Fibroblast of mammary gland (primary cell): ENCODE measurements at places on chromosomes 3 and 15.

DNA sequence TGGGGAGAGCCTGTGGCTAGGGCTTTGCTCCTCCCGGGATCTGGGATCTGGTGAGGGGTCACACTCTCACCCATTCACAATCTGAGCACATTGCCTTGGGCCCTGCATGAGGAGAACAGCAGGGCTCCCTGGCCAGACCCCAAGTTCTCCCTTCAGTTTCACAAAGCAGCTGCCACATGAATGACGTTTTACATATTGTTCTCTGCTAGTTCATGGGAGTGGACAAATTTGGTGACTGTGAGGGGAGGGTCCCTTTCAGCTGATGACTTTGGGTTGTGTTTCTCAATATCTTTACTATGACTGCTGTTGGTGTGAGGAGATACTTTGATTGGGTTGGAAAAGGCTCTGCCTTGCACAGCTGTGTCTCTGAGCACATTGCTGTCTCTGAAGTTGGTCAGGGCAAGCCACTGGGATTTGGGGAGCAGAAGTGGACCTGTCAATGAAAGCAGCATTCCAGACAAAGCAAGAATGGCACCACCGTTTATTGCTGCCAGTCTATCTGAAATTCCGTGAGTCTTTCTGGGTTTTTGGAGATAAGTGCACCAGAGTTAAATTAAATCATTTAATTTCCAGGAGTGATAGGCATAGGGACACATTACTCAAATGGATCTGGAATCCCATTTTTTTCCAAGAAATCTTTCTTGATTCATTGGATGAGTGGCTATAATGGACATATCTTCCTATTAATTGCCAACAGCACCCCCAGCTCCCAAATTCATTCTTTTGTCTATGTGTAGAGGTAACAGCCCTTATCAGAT is 10.3 kb downstream of the TIMP4 start:
- peak; percentile 77 for DNase-seq

GRCh38 chr3:88301273-88301995 is 151.7 kb downstream of the C3orf38 start:
- no peak for DNase-seq

DNA sequence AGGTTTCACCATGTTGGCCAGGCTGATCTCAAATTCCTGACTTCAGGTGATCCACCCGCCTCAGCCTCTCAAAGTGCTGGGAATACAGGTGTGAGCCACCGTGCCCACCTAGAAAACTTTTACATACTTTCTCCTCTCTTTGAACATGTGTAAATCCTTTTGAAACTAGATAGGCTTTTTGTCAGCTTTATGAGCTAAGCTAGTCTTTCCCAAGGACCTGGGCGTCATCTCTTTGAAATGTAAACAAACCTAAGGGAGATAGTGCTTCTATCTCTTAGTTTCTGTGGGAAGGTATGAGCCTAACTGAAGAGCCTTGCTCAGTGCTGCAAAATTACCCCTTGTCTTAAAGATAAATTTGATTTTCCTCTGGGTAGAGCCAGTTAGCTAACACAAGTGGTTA is 4.8 kb downstream of the CX3CR1 start:
- DNase-seq = no peak

GRCh38 chr3:50242381-50242770 is 6.4 kb downstream of the GNAI2 start:
- no peak for DNase-seq

DNA sequence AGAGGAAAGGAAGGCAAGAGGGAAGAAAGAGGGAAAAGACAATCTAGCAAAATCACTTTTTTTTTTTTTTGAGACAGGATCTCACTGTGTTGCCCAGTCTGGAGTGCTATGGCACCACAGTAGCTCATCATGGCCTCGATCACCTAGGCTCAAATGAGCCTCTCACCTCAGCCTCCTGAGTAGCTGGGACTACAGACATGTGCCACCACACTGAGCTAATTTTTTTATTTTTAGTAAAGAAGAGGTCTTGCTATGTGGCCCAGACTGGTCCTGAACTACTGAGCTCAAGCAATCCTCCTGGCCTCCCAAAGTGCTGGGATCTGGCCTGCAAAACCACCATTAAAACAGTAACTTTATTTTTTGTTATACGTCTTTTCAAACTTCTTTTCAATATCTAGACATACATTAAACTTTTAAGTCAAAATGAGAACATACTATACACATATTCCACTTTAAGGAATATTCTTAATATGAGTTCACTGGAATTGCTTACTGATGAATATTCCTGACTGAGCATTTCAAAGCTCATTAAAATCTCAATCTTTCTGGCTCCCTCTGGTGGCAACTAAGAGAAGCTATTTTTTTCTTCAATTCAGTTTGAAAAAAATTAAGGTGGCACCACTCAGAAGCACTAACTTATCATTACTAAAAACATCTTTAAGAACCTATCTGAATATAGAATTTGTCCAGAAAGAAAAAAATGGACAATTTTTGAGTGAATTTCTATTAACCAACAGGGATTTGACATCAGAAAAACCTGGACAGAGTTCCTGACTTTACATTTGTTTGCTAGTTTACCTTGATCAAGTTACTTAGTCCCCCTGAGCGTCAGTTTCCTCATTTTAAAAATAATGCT is 40.9 kb downstream of the UACA start:
- DNase-seq = peak; percentile 71

GRCh38 chr15:67506775-67507747 is 13.9 kb upstream of the C15orf61 start:
- DNase-seq = peak; percentile 71

DNA sequence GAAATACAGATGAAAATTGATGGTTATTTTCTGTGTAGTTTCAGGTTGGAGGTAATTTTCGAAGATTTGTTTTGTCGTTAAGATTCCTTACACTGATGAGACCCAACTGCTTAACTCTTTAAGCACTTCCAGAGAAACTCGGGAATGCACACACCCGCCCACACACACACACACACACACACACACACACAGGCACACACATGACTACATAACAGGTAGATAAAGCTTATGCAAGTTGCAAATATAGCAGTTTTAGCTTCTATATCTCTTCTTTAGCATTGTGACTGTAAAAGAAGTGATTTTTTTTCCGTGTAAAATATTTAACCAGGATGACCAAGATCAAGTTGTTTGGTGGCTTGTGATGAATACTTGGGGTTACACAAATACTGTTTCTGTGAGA is 294.9 kb upstream of the NR2F2 start:
- no peak for DNase-seq

- DNase-seq = no peak
Observed at GRCh38 chr3:8713901-8714759, 19.5 kb upstream of the CAV3 start.

GRCh38 chr3:49722896-49723295 is 855 bp downstream of the GMPPB start:
- DNase-seq = no peak

- DNase-seq = peak; percentile 28
Observed at GRCh38 chr3:154122912-154123559, 1.8 kb downstream of the ARHGEF26 start.

DNA sequence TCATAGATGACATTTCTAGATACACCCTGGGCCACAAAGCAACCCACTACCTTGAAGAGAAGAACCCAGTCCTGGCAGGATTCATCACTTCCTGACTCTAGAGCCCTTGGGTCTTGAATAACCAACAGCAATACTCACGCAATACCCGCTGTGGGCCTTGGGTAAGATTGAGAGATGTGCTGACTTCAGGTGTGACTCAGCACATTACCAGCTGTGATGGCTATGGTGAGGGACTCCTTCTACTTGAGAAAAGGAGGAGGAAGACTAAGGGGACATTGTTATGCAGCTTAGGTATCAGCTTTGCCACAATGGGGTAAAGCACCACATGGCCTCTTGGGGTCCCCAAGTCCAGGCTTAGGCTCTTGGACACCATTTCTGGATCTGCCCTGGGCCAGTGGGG is 14.9 kb downstream of the C3orf33 start:
- peak; percentile 48 for DNase-seq

DNA sequence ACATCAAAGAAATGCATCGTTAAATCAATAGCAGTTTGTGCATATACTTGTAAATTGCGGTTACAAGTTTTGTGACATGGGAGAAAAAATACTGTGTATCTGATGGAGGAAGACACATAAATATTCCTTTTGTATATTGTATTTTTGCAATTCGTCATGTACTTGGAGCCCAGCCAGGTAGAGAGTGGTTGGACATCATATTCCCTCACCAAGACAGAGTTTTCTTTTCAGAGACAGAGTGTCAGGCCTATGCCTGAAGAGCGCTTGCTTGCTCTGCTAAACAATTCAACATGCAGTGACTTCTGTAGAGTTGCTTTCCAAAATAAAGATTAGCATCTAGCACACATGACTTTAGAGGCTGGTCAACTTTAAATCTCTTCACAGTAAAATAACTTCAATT is 24.8 kb upstream of the MEIS2 start:
- DNase-seq = peak; percentile 59

GRCh38 chr3:81033684-81034083 is 727.8 kb downstream of the GBE1 start:
- no peak for DNase-seq

DNA sequence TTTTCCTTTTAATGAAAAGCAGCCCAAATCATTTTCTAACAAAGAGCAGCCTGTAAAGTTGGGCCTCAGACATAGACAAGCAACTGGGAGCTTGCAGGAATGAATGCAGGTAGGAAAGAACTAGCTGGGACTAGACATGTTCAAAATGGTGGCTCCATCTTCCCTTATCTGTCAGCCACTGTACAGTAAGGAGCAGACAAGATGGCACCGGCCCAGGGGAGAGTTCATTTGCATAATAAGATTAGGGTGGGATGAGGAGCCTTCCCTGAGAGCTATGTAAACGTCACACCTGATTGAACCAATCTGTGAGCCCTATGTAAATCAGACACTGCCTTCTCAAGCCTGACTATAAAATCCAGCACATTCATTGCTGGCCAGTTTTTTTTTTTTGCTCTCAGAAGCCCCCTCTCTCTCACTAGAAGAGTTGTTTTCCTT is 59.7 kb upstream of the GK5 start:
- no peak for DNase-seq

DNA sequence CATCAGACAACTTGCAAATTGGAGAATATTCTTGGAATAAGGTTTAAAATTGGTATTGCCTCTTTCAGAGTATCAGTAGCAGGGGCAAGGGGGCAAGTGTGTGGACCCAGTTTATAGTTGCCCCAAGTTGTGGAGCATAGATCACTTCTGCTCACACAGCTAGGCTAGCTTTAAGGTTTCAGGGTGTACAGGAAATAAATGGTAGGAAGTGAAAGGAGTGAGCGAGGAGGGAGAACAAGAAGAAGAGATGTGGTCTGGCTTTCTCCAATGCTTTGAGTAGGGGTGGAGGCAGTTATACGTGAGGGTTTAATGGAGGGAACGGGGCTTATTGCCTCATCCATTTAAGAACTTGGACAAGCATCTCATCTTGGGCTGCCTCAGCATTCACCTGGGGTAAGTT is 290.0 kb upstream of the CFAP20DC start:
- DNase-seq = no peak

DNA sequence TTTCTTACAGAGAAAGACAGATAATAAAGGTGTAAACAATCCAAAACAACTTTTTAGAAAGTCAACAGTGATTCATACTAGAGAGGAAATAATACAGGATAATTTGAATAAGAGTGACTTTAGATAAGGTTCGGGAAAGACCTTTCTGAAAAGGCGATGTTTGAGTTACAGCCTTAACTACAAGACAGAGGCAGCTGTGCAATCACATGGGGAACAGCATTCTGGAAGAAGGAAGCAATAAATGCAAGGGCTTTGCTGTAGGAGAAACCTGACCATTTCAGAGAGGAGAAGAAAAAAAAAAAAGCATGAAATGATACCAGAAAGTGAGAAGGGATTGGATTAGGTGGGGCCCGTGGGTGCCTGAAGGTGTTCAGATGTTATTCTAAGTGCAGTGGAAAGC is 200.6 kb upstream of the ATP11B start:
- no peak for DNase-seq

DNA sequence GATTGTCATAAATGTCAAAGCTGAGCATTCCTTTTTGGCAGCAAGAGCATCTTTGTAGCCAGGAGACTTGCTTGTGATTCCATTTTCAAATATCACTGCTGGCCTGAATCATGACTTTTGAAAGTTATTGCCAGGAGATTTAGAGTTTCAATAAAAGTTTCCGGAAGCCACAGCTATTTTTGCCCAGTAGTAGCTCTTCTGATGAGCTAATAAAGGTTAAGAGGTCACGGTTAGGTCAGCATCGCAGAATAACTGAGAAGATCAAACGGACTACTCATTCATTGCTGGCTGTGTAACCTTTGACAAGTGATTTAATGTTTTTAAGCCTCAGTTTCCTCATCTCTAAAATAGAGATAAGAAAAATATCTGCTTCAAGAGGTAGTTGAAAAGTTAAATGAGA is 105.1 kb upstream of the ETV5 start:
- peak; percentile 50 for DNase-seq

DNA sequence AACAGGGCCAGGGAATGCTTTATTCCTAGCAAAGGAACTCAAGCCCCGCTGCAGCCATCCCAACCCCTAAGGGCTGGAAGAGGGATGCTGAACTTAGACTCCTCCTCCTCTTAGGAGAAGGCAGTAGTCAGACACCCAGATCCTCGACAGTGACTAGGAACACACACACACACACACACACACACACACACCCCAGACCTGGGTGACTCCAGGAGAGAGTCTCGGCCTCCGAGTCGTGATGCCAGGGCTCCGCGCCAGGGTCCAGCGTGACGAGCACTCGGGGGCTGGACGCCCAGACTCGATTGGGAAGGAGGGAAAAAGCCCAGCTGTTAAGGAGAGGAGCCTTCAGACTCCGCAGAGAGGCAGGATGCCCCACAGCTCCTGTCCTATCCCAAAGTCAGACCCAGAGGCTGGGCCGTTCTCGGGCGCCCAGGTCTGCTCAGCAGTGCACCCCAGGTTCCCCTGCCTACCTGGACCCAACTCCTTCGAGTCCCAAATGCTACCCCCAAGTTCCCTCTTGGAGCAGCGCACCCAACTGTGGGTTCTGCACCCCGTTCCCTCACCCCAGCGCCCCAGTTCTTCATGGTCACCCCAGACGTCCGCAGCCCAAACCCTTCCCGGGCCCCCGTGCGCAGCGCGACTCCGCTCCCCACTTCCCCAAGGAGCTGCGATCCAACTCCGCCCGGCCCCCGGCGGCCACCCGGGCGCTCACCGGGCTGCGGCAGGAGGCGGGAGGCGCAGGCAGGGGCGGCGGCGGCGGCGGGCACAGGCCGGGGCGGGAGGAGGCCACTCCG is 421 bp downstream of the BMF start:
- peak; percentile 58 for DNase-seq

DNA sequence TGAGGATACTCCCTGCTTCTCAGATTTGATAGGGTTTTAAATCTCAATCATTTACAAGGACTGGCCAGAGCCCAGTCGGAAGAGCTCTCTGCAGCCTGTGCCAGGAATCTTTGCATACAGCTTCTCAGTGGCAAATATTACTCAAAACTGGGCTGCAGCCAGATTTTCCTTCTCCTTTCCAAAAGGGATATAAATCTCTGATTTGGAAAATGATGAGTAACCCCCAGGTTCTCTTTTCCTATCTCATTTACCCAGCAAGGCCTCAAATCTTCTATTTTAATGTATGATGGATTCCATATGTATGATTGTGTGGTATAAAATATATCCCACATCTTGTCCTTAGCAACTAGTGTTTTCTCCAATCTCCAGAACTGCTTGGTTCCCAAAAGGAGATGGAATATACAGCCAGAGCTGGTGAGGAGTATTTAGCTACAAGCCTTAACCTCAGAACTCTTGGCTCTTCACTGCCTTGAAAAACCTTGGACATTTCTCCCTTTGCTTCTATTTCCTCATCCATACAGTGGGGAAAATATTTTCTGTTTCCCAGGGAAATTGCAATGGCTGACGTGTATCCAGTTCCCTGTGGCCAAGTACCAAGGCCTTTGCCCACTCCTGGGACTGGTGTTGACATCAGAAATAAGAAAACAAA is 114.4 kb downstream of the ATG7 start:
- DNase-seq = peak; percentile 59
